ENCODE measurements at places on chromosomes 3 and 15.
A peak's percentile ranks its signal among the peaks of the same experiment; 100 is the strongest.

DNA sequence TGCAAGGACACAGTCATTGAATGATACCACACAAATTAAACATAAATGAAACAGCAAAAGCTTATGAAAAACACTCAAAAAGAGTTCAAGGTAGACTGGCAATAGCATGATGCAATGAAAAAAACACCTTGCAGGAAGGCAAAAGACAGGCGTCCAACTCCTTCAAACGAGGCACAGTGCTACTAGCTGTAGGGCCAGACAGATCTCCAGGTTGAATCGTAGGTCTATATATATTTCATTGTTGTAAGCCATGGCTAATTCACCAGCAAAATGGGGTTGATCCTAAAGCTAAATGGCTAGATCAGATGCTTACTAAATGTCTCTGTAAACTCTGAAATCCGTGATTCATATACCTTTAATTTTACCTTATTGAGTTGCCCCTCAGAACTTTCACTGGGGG is 94.2 kb downstream of the THRB start:
- DNase-seq: no peak

- DNase-seq: no peak
These were observed 4.5 kb upstream of the POPDC2 start for GRCh38 chr3:119664850-119665379.

GRCh38 chr15:57395292-57395691 is 19.0 kb downstream of the CGNL1 start:
- DNase-seq: no peak

DNA sequence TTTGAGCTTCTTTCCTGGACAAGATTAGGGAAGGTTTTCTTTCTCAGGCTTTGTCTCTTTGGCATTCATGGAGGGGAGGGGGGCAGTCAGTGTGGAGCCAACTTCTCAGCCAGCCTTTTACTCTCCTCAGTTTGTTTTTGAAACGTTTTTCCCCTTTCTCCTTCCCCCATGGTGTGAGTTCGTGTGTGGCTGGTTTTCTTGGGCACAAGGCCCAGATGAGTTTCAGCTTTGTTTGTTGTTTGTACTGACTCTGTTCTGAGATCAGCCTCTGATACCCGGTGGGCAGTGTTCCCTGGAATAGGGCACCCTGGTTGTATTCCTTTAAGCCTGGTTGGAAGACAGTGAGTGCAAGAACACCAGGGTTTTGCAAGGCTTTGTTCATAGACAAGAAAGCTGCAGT is 168.2 kb upstream of the RARB start:
- DNase-seq: no peak

- no peak for DNase-seq
These were observed 51.7 kb upstream of the SMAD3 start for GRCh38 chr15:67013696-67014095.

GRCh38 chr3:6862880-6863195 is 1.9 kb downstream of the GRM7 start:
- DNase-seq: no peak

GRCh38 chr3:134934933-134935332 is 139.9 kb downstream of the EPHB1 start:
- DNase-seq: no peak

DNA sequence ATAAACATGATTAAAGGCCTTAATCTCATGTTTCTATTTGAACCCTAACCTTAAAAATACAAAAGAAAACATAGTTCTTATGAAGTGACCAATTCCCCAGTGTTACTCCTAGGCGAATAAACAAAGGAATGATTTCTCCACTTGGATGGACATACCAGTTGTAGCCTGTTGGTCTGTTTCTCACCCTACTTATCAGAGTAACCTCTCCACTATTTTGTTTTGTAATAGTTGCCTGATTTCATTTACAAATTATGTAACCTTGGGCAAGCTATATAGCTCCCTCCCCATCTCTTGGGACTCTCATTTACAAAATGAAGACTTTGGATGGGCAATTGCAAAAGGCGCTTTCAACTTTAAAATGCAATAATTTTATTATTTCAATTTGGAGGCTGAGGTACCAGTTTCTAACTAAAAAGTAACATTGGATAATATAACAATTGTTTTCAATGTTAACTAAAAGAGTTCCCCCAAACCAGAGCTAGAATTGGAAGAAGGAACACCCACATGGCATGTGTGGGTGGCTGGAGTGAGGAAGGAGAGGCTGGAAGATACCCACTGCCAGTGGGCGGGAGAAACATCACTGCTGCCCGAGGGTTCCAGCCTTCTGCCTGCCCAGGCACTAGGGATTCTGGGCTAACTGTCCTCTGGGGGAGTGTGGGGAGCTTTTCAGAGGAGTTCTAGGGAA is 74.2 kb downstream of the RFTN1 start:
- no peak for DNase-seq

DNA sequence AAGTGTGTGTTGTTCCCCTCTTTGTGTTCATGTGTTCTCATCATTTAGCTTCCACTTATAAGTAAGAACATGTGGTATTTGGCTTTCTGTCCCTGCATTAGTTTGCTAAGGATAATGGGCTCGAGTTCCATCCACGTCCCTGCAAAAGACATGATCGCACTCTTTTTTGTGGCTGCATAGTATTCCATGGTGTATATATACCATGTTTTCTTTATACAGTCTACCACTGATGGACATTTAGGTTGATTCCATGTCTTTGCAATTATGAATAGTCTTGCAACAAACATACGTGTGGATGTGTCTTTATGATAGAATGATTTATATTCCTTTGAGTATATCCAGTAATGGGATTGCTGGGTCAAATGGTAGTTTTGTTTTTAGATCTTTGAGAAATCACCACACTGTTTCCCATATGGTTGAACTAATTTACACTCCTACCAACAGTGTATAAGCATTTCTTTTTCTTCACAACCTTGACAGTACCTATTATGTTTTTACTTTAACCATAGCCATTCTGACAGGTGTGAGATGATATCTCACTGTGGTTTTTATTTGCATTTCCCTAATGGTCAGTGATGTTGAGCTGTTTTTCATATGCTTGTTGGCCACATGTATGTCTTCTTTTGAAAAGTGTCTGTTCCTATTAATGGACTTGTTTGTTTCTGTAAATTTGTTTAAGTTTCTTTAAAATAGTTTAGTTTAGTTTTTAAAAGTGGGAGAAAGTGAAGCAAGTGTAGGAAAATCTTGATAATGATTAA is 21.9 kb upstream of the SLC30A4 start:
- no peak for DNase-seq

DNA sequence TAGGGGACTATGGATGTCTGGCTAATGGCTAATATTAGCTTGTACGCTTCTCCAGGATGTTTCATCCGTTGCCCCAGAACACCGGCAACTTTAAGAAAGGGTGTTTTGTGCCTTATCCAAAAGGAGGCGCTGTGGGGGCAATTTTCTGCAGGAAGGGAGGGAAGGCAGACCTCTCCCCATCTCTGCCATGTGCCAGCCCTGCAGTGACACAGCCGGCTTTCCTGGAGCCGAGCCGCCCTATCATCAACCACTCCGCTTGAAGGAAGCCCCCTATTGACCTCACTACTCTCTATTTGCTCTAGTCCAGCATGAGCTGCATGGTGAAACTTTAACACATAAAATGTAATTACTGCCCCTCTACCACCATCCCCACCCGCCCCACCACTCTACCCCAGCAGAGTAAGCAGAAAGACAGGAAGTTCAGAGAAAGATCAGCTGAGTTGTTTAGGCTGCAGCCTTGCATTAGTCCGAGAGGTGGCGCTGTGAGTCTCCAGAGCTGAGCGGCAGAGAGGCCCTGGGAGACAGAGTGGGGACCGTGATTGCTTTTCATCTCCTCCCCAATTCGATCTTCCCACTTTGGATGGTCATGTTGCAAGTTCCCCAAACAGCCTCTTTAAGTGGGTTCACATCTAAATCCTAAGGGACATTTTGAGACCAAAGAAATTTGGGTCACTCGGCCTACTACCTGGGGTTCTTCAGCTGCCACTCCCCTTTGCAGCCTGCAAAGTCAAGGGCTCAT is 24.5 kb upstream of the RAD18 start:
- DNase-seq: no peak

GRCh38 chr3:174192471-174192870 is 666.7 kb upstream of the NAALADL2 start:
- no peak for DNase-seq

DNA sequence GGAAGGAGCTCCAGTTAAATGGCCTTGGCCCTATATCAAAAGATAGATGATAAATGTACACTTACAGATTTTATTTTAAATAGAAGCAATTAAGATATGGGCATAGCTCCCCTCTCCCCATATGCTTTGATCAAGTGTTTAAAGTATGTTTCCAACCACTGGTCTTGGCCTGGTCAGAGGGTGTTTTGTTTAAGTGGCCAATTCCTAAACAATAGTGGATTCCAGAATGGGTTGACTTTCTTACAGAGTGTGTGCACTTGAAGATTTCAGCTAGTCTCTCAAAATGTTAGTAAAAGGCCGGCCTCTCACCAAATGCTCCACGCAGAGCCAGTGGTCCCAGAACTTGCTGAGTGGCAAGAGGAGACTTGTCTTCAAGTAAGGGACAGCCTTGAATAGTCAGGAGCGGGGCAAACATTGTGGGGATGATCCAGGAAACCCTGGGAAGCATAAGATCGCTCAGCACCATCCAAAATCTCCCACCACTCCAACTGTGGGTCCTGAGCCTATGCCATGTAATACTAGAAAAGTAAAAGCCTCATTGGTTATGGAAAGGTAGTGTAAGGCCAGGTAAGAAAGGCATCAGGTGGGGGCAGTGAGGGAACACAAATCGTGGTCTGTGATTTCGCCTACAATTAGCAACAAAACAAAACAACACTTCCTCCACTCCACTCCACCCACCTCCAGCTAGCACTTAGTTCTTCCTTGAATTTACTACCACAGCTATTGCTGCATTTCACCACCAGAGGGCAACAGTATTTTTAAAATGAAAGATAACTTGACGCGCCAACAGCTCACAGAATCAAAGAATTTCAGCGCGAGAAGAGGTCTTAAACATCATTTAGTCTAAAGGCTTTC is 4.8 kb downstream of the RARRES1 start:
- DNase-seq: no peak

DNA sequence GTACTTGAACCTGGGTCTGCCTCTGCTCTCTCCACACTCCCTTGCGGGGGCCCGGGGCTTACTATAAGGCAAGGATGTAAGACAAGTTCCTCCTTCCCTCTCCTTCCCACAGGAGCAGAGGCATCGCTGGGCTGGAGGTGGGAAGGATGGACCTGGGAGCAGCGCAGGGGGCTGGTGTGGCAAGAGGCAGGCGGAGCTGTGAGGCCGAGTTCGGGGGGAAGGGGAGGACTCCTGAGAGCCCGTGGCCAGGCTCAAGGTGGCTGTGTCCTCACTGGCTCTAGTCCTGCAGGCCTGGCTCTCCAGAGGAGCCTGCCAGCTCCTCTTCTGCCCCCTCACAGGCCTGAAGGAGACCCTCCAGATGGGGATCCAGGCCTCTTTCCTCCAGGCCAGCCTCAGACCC is 1.0 kb upstream of the NR2E3 start:
- DNase-seq: no peak

DNA sequence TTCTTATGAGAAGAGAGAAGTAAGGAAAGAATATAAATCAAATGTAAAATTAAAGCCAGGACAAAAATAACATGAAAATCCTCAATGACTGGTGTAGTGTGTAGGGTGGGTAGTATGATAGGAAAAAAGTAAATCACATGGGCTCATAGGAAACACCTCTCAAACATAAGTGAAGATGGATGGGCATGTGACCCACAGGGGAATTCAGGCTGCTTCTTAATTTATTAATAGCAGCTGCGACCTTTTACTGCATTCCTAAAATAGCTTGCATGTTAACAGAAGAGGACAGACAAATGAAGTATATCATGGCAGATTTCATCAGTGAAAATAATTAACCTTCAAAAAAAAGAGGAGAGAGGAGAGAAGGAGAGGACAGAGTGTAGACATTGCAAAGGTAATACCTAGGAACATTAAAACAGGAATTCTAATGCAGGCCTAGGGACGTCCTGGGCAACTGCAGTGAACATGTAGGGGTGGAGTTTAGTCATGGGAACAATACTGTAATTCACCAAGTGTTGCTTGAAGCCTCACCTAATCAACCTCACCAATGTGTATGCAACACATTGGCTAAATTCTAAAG is 132.9 kb downstream of the KCNMB2 start:
- no peak for DNase-seq

DNA sequence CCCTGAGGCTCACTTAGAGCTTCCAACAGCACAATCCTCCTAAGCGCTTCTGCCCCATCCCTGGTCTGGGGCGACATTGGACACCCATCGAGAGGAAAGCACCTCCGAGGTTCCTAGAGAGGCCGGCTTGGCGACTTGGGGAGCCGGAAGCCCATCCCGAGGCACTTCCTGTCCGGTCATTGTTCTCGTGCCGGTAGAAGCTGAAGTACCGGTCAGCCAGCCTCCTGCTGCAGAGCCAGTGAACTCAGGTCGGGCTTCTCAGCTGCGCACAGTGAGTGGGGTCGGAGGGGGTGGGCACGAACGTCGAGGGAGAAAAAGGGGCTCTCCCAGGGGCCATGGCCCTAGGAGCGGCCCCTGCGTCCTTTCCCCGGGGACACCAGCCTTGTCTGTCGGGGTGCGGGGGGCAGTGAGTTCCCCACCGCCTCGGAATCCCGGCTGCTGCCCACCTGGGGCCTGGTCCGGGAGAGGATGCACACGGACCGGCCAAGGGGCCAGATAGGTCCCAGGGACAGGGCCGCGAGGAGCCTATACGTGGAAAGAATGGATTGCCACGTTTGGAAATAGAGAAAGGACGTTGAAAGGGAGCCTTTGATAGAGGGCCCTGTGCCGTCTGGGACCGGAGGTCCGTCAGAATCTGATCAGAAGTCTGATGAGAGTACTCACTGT is at the start of gene ZNF35:
Gene ZNF35 (plus strand): TSS at position 169 of the 666 bp plus-strand sequence. CDS start 2,336 bp downstream, outside the sequence.
- peak; percentile 12 for DNase-seq

GRCh38 chr3:66858656-66859381 is 139.3 kb upstream of the KBTBD8 start:
- DNase-seq: no peak

DNA sequence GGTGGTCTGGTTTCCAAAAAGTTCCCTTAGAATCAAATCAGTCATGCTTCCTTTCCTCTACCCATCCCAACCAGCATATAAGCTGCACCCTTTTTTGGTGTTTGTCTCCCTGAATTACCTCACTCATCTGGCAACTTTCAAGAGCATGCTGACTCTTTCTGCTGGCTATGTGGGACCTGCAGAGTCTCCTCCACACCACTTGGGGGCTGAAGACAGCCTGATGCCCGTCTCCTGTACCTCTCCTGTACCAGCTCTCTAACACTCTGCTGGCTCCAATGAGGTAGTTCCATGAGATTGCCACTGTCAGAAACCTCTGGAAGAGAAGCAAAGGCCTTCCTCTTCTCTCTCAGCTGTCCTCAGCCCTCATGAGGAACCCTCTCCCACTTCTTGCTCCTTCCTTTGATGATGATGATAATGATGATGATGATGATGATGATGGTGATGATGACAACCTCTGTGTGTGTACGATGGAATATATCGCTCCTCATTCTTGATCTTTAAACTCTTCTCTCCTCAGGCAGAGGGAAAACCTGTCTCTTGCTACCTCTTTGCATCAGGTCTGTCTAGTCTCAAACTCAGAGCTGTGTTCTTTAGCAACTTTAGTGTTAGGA is 257.5 kb downstream of the ZNF621 start:
- DNase-seq: no peak

- DNase-seq: no peak
These were observed 82.8 kb upstream of the MEF2A start for GRCh38 chr15:99482993-99483392.
